GM13976 (cell line): ENCODE measurements at places on chromosomes 5 and 9.

DNA sequence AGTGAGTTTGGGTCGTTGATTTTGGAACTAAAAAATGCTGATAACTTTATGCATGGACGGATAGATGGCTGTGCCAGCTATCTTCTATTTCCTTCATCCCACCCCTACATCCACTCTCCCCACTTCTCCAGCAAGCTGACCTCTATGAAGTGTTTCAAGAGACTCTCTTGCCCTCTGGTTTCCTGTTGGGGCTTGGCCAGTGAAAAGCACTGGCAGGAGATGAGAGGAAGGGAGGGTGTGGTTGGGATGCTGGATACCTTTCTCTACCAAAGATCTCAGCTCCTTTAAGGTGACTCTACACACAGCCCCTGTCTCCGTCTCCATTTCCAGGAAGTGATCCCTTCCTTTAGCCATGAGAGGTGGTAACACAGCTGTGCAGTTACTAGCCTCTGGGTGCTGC, 30.0 kb upstream of the JMY start:
- no peak for DNase-seq

DNA sequence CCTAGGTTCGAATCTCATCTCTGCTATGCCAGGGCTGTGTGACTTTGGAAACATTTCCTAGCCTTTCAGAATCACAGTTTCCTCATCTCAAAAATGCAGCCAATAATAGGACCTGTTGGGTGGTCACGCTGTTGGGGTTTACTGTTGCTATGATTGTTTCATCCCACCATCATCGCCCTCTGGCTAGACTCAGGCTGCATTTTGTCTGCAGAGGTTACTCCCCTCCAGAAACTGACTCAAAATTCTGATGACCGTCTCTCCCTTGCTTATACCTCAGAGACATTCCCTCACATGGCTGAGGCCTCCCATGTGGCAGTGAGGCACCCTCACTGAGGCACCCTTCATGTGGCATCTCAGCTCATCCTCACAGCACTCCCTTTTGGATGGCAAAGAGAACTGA, 61.6 kb downstream of the COL27A1 start:
- no peak for DNase-seq

DNA sequence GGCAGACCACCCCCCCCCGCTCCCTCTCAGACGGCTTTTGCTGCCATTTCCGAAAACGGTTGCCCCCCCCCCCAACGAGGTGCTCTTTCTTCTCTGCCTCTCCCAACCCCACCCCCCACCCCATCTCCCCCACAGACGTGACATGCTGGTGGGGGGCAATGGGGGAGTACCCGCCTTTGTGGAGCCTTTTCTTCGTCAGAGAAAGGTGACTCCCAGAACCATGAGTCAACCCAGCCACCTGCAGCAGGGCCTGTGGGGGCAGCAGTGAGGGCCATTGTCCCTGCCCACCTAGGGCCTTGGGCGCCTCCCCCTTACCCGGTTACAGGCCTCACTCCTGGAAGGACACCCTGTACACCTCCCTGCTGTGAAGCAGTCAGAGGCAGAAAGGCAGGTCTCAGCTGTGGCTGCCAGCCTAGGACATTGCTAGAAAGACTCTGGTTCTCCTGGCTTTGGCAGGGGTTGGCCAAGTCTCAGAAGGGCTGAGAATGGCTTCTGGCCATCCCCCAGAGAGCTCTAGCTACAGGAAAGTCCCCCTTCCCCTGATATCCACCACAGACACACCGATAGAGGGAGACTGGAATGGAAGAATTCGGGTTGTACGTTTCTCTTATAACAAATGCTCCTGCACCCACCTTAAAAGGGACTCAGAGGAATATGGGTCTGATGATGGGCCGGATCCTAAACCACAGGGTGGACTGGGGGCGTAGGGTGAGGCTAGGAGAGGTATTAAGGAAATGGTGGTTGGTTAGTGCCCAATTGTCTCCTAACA, 2.2 kb downstream of the DNAJB5 start:
- DNase-seq = peak; percentile 54

GRCh38 chr9:7479300-7479699, 320.3 kb downstream of the DMAC1 start:
- DNase-seq = no peak

GRCh38 chr5:143426437-143426991, 23.0 kb upstream of the NR3C1 start:
- no peak for DNase-seq

GRCh38 chr5:138969323-138970002, 94.3 kb upstream of the LRRTM2 start:
- no peak for DNase-seq

GRCh38 chr5:35626108-35626507, 8.4 kb downstream of the SPEF2 start:
- DNase-seq = no peak

- no peak for DNase-seq
Observed at GRCh38 chr9:73667749-73668148, 516.1 kb downstream of the ANXA1 start.

DNA sequence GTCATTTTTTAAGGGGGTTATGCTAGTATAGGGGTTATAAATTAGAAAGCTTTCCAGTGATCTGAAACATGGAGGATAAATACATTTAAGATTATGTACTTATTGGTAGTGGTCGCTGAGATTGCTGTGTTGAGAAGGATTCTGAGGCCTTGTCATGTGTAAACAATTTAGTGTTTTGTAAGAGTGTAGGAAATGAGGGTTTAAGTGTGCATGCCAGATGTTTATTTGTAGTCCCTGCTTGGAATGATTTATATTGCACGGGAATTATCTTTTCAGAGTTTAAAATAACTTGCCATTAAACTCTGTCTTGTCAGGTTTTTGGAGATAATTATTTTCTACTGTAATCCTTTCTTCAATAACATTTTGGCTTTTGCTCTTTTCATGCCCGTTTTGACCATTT, 19.4 kb downstream of the ZNF618 start:
- no peak for DNase-seq

DNA sequence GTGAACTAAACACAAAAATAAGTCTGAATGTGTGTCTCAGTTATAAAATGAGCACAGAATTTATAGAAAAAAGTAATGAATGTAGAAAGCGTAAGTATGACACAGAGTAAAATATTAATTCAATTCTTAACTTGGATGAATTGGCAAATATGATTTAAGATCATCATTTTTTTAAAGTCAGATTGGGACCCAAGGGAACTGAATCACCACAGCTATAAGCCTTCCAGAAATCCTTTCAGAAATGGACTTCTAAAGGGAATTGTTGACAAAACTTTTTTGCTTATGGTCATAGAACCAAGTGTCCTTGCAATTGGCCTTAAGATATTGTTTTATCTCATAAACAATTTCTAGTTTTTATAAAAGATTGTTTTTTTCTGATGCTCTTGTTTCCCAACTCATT, 495.1 kb upstream of the DAB2 start:
- no peak for DNase-seq

- DNase-seq = no peak
Observed at GRCh38 chr9:98610211-98610610, 98.5 kb downstream of the GABBR2 start.

- DNase-seq = no peak
Observed at GRCh38 chr5:67636091-67636490, 439.5 kb upstream of the CD180 start.

DNA sequence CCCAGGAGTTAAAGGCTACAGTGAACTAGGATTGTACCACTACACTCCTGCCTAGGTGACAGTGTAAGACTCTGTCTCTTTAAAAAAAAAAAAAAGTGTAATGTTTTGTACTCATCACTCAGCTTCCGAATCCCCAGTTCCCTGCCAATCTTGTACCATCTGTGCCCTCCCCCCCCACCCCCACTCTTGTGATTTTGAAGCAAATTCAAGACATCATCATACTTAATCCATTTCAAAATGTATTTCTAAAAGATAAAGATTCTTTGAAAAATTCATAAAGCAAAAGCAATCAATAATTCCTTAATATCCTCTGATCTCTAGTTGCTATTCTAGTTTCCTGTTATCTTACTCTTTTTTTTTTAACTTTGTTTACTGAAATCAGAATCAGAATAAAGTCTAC, 34.9 kb upstream of the HMCN2 start:
- DNase-seq = no peak

- no peak for DNase-seq
Observed at GRCh38 chr5:140338336-140338735, 8.1 kb downstream of the HBEGF start.
